ENCODE measurements at places on chromosomes 6 and 20.

GRCh38 chr20:37777988-37778659 lies 84.3 kb downstream of the CTNNBL1 start:
- no peak for DNase-seq

- no peak for DNase-seq
These were observed 5.4 kb downstream of the DSP start for GRCh38 chr6:7546896-7547295.

DNA sequence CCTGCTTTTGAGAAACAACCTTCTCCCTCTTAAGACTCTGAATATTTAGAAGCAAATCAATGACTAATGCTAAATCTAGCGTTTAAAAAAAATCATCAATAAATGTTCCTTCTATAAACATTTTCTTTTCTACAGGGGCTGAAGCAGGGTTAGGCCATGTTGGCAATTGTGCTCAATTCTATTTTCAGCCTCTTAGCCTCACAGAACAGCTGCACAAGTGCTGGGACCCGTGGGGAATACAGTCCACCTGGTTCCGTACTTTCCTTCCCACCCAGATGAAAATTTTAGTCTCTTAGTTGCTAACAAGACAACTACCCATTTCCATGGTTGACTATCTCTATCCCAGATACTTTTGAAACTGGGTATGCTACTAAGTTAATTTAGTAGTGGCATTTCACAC lies 138.6 kb downstream of the RPS12 start:
- DNase-seq = no peak

DNA sequence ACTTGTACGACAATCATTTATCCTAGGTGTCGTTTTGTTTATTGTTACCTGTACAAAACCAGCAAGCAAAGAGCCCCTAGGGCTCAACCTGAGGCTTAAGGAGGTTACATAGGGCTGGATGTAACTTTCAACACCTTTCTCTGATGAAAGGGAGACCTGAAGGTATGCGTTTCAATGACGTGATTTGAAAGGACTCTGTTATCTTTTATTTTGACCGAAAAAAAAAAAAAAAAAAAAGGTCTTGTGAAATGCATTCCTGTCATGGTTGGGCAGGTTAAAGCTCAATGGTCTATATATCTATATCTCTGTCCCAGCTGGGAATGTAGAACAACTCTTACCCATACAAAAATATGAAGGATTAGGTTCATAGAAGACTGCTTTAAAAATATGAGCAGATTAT lies 78.7 kb upstream of the SASH1 start:
- DNase-seq = no peak

GRCh38 chr6:107713563-107713962 lies 110.5 kb downstream of the SCML4 start:
- no peak for DNase-seq

DNA sequence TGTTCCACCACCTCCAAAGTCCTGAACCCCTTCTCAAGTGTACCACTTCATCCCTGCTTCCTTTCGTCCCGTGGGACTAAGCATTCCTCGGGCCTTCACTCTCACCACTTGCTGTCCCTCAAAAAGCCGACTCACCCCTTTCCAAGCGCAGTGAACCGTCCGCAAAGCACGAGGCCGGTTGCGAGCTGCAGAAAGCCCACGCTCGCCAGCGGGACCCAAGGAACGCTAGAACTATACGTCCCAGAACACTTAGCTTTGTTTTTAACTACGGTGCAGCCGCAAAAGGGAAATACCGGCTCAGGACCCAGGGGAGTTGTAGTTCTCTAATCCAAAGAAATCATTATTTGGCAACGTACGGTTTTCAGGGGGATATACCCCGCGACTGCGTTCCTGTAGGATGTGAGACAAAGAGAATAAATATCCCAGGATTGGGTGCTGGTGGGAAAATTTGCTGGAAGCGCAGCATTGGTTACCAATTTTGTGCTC lies 416 bp upstream of the POLR1H start:
- no peak for DNase-seq

DNA sequence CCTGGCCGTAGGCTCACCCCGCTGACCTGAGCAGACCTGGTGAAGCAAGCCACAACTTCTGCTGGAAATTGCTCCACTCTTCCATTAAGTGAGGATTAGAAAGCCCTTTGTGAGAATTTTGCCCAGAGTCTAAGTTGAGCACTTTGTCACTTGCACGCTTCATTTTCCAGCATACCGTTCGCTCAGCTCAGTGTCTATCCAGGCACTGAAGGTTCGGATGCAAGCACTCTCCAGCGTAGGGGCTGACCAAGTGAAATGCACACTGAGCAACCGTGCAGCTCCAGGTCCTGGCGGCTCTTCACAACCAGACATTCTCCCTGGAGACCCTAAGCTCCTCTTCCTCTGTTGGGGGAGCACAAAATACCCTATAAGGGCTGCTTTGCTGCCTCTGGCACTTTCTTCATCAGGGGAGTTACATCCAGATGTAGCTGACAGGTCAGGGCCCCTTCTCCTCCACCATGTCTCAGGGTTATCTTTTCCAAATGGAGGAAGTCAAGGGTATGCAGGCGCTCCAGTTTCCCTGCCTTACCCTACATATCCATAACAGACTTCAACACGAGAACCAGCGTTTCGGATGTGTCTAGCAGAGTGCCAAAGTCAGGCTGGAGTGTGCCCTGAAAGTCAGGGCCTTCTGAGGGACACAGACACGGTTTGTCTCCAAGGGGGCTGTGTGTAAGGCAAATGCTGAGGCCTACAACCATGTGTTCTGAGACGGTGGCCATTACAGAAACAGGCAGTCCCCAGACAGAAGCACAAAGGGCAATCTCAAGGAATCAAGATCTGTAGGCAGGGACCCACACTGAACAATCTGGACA lies 146.7 kb upstream of the AFDN start:
- DNase-seq = no peak

DNA sequence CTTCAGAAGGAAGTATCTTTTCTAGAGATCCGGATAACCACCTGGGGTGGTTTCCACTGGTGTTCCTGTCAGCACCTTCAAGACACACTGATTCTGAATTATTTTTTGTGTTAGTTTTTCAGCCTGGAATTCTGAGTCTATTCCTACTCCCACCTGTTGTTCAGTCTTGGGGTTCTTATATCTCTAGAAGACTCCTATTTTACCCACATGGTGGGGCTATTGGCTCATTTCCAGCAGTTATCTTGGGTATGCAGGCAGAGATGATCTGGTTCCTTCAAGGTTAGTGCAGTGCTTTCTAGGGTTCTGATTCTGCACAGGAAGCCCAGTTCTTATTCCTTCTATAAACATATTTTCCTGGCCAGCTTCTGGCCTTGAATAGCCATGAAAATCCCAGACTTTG lies 175.6 kb upstream of the PDE7B start:
- peak; percentile 19 for DNase-seq

GRCh38 chr6:143501851-143502250 lies 9.7 kb downstream of the FUCA2 start:
- DNase-seq = no peak

Data from NCI-H187 (cell line).